ENCODE measurements at places on chromosomes 2 and 18.

DNA sequence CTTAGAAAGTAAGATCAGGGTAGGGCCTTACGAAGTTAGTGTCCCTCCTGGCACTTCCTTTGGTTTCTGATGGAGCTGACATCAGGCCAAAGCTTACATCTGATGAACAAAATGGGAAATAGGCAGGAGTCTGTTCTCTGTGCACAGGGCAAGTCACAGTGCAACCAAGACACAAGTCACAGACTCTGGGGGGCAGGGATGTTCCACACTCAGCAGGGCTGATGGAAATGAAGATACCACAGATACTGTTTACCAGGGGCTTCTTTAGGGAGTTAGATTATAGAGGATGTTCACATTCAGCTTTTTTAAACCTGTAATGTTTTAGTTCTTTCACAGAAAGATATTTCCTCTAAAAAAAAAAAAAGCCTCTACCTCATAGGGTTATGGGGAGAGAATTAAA is 106.2 kb upstream of the EPC2 start:
- DNase-seq: peak; percentile 38

DNA sequence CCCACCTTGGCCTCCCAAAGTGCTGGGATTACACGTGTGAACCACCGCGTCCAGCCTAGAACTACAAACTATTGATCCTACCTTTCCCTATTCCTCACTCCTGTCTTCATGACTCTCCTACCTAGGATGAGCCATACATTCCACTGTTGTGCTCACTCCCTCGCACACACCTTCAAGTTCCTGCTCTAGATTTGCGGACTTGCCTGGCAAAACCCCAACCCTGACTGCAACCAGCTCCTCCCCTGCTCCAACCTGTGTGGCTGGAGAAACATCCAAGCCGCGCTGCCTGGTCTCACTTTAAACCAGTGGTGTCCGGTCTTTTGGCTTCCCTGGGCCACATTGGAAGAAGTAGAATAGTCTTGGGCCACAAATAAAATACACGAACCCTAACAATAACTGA is 5.0 kb upstream of the DNPEP start:
- DNase-seq: no peak

- DNase-seq: no peak
Measured at GRCh38 chr2:119196301-119197125, 27.1 kb upstream of the STEAP3 start.

DNA sequence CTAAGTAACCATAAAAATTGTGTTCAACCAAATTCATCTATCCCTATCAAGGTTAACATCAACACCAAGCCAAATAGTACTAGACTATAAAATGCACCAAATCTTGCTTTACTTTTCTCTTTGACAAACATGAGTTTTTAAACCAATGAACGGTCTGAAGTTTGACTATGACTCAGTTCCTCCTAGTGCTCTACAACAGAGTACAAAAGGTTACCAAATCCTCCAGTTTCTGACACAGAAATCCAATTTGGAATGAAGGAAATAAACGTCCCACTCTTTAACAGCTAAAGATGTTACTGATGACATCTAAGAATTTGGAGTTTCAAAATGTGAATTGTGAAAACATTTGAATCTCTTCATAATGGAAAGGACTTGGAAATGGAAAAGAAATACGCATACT is 11.8 kb upstream of the ACVR1 start:
- no peak for DNase-seq

DNA sequence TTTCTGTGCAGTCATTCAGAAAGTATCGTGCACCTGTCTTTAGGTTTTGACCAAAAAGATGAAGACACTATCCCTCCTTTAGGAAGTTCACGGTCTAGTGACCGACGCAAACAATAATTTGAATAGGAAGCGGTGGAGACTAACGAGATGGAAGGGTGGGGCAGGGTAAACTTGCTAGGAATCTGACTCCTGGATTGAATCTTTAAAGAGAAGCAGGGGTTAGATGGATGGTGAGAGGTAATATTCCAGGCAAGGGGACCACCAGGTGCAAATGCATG is 651 bp upstream of the TXNL1 start:
- DNase-seq: no peak

GRCh38 chr2:232633413-232634205 is at the start of gene EFHD1:
Gene EFHD1, plus strand, starts transcription at chr2:232633604. Its CDS starts 101 bp downstream, at chr2:232633705.
- peak; percentile 57 for DNase-seq

All from OCI-M1 (cell line).